ENCODE measurements at places on chromosomes 4 and X.

DNA sequence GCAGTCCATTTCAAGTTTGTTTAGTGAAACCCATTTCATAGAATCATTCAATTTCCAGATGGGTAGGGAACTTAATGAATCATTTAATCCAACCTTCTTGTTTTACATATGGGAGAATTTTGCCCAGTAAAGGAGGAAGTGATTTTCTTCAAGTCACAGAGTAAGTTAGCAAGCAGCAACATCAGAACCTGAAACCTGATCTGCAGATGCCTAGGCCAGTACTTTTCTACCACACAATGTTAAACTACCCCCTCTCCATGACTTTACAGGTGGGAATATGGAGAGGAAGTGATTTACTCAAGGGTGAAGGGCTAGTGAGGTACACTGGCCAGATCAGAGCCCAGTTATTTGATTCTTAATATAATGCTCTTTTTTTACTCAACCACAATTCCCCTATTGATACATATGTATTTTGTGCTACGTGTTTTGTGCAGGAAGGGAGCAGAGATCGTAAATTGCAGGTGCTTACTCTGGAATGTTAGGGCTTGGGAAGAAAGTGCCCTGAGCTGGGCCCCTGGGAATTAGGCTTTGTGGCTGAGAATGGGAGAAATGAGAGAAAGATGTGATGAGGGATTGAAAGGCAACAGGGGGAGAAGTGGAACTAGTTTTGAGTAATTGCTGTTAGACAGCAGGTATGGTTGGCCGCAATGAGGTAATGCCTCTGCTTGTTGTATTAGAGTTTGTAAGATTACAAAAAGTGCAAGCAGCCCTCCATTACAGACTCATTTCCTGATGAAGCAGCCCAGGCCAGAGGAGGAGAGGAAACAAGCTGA is 6.8 kb downstream of the LHFPL1 start:
- DNase-seq: no peak

- DNase-seq: no peak
Measured at GRCh38 chr4:87697272-87697671, 47.2 kb downstream of the DMP1 start.

- no peak for DNase-seq
Measured at GRCh38 chrX:49103637-49104036, 19.9 kb downstream of the GPKOW start.

DNA sequence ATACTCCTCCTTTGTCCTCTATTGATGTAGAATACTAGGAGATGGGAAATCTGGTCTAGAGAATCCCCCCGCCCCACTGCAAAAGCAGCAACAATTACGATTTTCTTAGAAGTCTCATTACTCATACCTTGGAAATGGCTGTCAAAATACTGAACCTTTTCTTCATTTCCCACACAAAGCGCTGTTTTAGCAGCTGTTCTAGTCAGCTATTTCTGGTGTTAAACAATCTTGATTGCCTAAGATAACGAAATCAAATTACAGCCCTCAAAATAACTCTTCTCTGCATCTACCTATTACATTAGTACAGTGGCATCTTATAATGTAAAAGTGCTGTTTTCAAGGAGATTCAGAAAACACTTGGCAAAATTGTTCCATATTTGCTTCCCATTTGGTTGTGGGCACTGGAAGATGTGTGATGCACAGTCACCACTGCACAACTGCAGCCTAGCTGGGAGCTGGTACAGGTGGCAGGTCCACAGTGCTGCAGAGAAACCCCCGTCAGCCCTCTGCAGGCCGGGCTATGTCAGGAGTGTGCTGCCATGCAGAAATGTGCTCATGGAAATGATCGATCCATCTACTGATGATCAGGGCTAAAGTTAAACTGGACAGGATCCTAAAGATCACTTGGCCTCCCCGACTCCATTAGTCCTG is 50.4 kb downstream of the TBC1D9 start:
- DNase-seq: no peak

GRCh38 chrX:148865277-148866210 is 365.1 kb downstream of the AFF2 start:
- no peak for DNase-seq

DNA sequence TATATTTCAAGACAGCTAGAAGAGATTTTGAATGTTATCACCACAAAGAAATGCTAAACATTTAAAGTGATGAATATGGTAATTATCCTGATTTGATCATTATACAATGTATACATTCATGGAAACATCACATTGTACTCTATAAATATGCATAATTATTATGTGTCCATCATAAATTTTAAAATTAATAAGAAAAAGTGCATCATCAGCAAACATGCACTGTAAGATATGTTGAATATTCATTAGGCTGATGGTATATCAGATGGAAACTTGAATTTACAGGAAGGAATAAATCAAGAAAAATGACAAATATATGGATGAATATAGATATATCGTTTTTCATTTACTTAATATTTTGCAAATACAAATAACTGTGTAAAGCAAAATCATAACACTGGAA is 812.1 kb upstream of the INTU start:
- DNase-seq: no peak

GRCh38 chr4:54103190-54103574 is 3.2 kb downstream of the GSX2 start:
- DNase-seq: no peak

DNA sequence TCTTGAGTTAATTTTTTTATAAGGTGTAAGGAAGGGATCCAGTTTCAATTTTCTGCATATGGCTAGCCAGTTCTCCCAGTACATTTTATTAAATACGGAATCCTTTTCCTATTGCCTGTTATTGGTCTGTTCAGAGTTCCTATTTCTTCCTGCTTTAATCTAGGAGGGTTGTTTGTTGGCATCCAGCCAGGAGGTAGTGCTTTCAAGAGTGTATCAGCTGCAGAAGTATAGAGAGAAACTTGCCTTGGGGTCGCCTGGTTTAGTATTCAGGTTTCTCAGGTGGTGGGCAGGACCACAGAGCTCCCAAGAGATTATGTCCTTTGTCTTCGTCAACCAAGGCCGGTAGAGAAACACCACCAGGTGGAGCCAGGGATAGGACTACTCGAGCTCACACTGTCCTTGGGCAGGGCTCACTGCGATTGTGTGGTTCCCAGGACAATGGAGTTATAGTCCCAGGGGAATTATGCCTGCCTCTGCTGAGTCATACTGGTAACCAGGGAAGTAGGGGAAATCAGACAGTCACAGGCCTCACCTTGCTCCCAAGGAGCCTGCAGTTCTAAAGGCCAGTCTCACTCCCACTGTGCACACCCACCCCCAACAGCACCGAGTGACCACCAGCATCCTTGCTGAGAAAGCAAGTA is 168.1 kb downstream of the VSIG4 start:
- DNase-seq: no peak

DNA sequence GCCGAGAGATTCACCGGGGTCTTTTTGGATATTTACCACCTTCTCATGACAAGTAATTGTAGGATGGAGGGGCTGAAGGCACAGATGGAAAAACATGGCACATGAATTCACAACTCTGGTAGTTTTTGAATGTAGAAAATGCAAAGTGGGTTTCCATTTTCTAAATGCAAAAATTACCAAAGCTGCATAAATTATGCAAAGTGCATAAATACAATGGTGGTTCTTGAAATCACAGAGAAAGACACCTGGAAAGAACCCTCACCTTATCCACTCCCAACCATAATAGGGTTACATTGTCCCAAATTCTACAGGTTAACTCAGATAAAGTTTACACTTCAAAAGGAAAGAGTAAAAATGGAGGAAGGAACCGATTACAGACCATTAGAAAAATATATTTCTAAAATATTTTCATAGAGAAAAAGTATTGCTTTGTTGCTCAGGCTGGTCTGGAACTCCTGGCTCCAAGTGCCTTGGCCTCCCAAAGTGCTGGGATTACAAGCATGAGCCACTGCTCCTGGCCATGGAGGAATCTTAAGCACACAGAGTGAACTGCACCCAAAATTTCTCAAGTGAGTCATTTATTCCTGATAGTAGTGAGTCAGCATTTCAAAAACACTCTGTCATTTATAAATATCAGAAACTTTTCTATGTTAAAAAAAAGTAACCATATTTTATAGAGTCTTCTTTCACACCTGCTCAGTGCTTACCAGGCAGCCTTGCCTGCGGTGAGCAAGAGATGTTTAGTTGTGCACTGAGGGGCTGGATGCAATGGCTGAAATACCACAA is 101.4 kb downstream of the FIP1L1 start:
- no peak for DNase-seq

DNA sequence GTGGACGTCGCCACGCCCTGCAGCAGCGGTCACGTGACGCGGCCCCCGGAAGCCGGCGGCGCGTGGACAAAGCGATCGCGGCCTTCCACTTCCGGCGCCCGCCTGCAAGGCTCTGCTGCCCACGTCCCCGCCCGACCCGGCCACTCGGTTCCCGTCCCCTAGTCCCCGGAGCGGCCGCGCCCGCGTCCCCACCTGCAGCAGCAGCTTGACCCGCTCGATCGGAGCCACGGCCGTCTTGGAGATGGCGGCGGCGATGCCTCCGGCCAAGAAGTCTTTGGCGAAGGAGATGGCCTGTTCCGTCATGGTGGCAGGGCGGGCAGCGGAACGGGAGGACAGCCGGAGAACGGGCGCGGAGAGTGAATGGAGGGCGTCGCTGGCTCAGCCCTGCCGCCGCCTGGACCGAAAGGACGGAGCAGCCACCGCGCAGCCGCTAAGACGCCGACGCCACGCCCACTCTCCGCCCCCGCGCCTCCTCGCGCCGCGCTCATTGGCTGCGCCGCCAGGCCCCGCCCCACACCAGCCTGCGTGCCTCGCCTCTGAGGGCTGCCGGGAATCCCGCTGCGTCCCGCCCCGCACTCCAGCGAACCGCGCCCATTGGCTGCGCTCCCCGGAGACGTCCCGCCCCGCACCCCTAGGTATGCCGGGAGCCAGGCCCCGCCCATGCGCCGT is at the start of gene SLC25A6:
SLC25A6 (minus strand) TSS at position 407 of the 669 bp plus-strand sequence; CDS start at position 303, 104 bp downstream.
- DNase-seq: peak; percentile 100

GRCh38 chrX:703466-703865 is 72.9 kb downstream of the SHOX start:
- DNase-seq: no peak

- DNase-seq: no peak
Measured at GRCh38 chr4:140238351-140239056, 84.5 kb upstream of the MAML3 start.

DNA sequence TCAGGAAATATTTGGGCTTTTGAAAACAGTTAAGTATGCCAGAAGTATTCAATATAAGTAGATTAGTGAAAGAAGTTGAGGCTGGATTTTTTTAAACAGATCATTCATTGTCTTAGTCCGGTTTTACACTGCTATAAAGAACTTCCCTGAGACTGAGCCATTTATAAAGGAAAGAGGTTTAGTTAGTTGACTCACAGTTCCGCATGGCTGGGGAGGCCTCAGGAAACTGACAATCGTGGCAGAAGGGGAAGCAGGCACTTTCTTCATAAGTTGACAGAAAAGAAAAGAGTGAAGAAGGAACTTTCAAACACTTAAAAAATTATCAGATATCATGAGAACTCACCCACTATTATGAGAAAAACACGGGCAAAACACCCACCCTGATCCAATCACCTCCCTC is 31.1 kb upstream of the CYLC1 start:
- DNase-seq: no peak

DNA sequence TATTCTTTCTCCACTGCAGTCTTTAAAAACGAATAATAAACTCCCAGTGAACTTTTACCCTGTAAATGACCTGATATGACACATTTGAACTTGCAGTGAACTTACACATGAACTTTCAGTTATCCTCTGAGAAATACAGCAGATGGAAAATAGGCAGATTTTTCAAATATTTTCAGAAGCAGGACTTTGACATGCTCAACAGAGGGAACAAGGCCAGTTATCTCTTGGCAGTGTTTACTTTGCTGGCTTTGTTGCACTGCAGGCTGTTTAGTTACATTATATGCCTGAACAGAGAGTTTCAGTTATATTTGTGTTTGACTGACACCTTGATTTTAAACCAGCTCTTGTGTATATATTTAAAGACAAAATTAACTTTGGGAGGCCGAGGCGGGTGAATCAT is 47.6 kb upstream of the FGG start:
- DNase-seq: no peak

DNA sequence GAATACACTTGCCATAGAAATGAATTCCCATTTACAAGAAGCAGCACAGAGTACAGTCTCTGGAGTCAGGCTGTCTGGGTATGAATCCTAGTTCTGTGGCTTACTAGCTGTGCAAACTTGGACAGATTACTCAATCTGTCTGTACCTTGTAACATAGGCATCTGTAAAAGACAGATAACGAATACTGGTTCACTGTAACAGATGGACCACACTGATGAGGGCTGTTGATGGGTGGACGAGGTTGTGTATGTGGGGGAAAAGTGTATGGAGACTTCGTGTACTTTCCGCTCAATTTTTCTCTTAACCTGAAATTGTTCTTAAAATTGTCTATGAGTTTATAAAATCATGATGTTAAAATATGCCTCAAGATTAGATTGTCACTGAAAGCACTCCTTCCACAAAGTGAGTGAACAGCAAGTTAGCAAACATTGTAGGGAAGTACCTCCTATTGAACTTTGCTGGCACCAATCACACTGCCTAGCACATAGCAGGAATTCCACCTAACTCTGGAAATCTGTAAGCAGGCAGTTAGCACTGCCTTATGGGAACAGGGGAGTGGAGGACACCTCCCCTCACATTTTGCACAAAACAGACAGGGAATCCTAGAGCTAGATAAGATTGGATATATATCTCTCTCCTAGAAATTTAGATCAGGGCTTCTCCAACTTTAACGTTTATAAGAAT is 6.5 kb upstream of the EXOSC9 start:
- DNase-seq: no peak

DNA sequence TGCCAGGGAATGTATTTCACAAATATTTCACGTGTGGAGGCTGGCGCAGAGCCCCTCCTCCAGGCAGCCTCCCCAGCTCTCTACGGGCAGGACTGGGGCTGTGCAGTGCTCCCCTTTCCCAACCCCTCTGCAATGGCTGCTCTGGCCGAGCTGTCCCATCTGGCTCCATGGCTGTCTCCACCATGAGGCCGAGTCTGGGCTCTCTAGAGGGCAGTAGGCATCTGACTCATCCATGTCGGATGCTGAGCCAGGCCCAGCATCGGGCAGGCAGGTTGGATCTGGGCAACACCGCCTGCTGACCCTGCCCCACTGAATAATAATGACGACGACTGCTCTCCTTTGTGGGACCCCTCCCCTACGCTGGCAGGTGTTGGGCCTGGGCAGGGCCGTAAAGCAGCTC is 11.0 kb upstream of the SH3TC1 start:
- DNase-seq: no peak

- DNase-seq: no peak
Measured at GRCh38 chrX:112527903-112528302, 151.8 kb downstream of the LHFPL1 start.

GRCh38 chr4:84492290-84492689 is 6.8 kb downstream of the NKX6-1 start:
- no peak for DNase-seq

DNA sequence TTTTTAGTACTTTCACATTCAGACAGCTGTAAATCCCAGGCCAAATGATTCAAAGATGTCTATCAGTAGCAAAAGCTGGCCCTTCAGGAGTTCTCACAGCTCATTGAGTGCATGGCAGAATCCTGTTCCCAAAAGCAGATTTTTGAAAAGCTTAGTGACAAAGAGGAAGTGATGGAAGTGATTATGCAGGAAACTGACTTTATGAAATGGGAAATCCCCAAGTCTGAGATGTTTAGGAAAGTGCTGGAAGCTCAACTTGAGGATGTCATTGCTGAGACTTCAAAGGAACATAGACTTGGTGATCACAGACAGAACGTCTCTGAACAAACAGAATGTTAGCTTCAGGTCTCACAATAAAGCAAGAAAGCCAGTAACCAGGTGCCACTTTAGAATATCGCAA is 51.0 kb upstream of the CFAP47 start:
- DNase-seq: no peak

Data from activated T-cell treated with anti-CD3 and anti-CD28 coated beads, Interleukin-2, amount 50 U/mL, for 24 hours (primary cell).